ENCODE measurements at places on chromosomes 6 and 20. TPM values are rescaled to one million over a fixed set of nuclear protein-coding genes. Genes with fewer than 3 reads are reported as not detected.
A peak's percentile ranks its signal among the peaks of the same experiment; 100 is the strongest.

DNA sequence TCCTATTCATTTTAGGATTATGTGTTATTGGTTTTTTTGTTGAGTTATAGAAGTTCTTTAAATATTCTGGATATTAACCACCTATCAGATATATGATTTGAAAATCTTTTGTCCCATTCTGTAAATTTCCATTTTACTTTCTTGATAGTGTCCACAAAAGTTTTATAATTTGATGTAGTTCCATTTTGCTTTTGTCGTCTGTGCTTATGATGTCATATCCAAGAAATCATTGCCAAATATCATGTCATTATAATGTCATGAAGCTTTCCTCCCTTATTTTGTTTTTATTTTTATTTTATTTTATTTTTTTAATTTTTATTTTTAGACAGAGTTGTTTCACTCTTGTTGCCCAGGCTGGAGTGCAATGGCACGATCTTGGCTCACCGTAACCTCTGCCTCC is 21.0 kb upstream of the NANP start:
- DNase-seq: no peak

DNA sequence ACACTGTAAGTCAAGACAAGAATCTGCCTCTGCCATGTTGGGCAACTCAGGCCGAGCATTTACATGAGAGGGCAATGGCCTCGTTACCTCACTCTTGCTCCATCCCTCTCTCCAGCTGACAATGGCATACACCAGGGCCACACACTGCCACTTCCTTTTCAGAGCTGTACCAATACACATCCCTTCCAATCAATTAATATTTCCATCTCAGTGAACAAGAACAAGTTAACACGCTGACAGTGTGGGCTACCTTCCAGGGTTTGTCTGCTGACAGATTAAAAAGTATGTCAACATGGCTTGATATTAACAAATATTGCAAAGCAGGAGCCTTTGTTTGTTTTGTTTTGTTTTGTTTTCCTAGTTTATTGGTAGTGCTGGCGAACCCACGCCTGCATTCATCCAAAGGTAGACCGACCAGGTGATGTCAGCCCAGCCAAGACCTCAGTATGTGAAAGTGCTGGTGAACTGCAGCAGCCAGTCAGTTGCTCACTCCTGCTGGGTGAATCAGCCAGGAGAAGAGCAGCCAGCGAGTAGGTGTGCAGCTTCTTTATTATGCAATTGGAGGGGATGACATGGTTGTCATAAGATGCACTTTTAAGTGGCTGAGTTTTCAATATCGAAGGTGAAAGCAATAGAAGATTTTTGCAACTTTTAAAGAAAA is 487.3 kb upstream of the JARID2 start:
- peak; percentile 97 for DNase-seq

DNA sequence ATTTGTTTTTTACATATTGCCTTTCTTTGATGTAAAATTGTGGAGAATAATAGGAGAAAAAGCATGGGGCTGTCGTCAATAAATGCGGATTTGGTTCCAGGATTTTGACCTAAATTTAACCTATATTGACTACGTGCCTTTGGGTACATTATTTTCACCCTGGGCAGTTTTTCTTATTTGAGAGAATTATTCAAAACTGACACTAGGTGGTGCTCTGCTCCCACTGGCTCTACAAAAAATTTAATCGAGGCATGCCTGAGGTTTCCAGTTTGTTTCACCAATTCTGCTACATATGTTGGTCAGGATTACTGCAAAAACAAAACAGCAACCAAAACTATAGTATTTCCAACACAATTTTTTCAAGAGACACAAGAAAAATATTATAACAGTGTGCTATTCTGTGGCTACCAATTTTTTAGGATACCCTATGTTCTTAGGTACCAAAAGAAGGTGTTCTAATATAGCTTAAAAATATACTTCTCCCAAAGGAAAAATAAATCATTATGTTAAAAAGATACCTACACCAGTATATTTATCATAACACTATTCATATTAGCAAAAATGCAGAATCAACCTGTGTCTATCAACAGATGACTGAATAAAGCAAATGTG is 48.6 kb upstream of the FABP7 start:
- peak; percentile 37 for DNase-seq

DNA sequence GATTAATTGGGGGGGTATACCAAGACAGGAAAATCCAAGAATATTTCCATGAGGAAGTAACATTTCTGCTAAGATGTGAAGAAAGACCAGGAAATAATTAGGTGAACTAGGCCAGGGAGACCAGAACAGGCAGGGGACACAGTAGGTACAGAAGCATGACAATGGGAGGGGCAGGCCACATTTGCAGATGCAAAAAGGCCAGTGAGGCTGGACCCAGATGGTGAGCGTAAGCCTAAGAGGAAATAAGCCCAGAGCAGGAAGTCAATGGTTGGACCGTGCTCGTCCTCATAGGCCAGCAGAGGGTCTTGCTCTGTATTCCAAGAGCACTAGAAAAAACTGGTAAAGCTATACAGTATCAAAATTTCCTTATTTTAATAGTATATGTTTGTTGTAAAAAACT is 9.4 kb downstream of the CEP162 start:
- no peak for DNase-seq

DNA sequence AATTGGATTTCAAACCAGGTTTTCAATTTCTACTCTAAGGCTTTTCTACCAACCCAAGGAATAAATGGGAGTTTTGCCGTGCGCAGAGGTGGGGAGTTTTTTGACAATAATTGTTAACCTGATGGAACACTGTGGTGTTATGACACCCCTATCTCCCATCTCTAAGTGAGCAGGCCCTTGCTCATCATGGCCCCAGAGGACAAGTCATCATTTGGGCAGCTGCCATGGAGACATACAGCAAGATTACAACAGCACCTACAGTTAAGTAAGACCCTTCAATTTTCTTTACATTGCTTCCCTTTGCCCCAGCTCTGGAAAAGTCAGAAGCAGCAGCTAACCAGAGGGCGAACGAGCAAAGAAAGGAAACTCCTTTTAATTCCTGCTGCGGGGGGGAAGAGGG is 54.3 kb downstream of the ADGRF5 start:
- DNase-seq: peak; percentile 42

DNA sequence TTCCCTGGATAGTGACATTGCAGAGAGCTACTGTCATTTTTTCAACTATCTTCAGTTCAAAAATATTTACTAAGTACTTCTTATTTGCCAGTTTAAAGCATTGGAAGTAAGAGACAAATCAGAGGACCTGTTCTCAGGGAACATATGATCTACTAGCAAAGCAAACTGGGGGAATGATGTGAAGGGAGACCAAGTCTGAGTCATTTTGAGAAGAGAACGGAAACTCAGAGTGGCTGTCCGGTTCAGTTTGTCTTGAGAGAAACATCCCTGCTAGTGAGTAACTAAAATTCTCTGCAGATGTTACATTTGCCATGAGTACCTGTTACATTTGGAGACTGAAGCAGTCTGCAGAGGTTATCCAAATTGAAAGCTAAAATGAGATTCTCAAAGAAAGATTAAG is 118.3 kb downstream of the KCNQ5 start:
- DNase-seq: no peak

DNA sequence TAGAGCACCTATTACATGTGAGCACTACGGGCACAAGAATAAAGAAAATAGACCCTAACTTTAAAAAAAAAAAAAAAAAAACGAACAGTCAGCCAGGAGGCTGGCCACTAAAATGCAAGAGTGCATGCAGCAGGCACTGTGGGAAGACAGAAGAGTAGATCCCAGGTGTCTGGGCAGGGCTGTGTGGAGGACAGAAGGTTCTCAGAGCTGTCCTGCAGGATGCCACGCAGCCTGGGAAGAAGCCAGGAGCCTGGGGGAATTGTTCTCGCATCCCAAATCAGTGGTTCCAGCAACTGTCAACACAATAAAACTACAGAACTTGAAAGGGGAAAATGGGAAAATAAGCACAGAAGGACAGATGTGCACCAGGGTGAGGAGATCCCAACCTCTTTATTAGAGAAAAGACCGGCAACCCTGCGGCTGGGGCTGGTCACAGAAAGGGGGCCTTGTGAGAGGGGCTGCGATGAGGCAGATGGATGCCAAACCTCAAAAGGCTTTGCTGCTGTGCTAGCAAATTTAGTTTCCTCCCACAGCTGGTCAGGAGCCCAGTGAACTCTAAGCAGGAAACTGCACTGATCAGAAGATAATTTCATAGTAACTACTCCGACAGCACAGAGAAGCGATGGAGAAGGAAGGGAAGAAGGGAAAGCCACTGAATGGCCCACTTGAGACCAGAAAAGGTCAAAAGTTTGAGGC is 30.9 kb downstream of the MAP3K5 start:
- DNase-seq: no peak

The MAFB gene
- total RNA-seq: 1.3 TPM

The UBD gene
- total RNA-seq: not detected

The SLC12A5 gene
- not detected for total RNA-seq

The LINC00237 gene
- not detected for total RNA-seq
